ENCODE measurements at places on chromosomes 4 and X. TPM values are rescaled to one million over a fixed set of nuclear protein-coding genes. Genes with fewer than 3 reads are reported as not detected.

The PALLD gene
- 72.4 TPM for total RNA-seq

The MCF2 gene
- 0.05 TPM for total RNA-seq

The STPG2 gene
- not detected for total RNA-seq

The SORCS2 gene
- total RNA-seq = 4.9 TPM

The NR3C2 gene
- 0.01 TPM for total RNA-seq

The SYAP1 gene
- total RNA-seq = 20.8 TPM

The CENPVL3 gene
- total RNA-seq = 0.08 TPM

The FAM199X gene
- 20.7 TPM for total RNA-seq

The MAGEA8 gene
- not detected for total RNA-seq

The NDNF gene
- total RNA-seq = not detected

The BEX1 gene
- total RNA-seq = not detected

The SPANXN4 gene
- total RNA-seq = not detected

The MAOB gene
- total RNA-seq = 0.29 TPM

The USP26 gene
- not detected for total RNA-seq

The ANK2 gene
- total RNA-seq = 0.68 TPM

The ZIC3 gene
- total RNA-seq = not detected

The PHKA1 gene
- 29.5 TPM for total RNA-seq

The CFAP47 gene
- total RNA-seq = not detected

The MMRN1 gene
- not detected for total RNA-seq

The GPR143 gene
- total RNA-seq = 0.21 TPM

The CDX4 gene
- total RNA-seq = not detected

The FAM241A gene
- 0.85 TPM for total RNA-seq

The CT45A3 gene
- total RNA-seq = 0.29 TPM

The BTK gene
- total RNA-seq = 0.11 TPM

The FGFRL1 gene
- 14.3 TPM for total RNA-seq

The ELF4 gene
- 29.0 TPM for total RNA-seq

The AKAP4 gene
- 0.14 TPM for total RNA-seq

The AMTN gene
- 0.15 TPM for total RNA-seq

The ATP2B3 gene
- 0.10 TPM for total RNA-seq

The PROM1 gene
- total RNA-seq = 0.58 TPM

The GSX2 gene
- not detected for total RNA-seq

The CFI gene
- 0.86 TPM for total RNA-seq

The KCNE5 gene
- total RNA-seq = 0.14 TPM

The ARX gene
- 0.25 TPM for total RNA-seq

The MSANTD1 gene
- total RNA-seq = 0.06 TPM

The ADGRG2 gene
- 11.1 TPM for total RNA-seq

The ETDA gene
- not detected for total RNA-seq

The DCAF4L1 gene
- total RNA-seq = 0.09 TPM

The IL21 gene
- total RNA-seq = not detected
